NCI-H226 (cell line): ENCODE measurements at places on chromosomes 16 and 17.

DNA sequence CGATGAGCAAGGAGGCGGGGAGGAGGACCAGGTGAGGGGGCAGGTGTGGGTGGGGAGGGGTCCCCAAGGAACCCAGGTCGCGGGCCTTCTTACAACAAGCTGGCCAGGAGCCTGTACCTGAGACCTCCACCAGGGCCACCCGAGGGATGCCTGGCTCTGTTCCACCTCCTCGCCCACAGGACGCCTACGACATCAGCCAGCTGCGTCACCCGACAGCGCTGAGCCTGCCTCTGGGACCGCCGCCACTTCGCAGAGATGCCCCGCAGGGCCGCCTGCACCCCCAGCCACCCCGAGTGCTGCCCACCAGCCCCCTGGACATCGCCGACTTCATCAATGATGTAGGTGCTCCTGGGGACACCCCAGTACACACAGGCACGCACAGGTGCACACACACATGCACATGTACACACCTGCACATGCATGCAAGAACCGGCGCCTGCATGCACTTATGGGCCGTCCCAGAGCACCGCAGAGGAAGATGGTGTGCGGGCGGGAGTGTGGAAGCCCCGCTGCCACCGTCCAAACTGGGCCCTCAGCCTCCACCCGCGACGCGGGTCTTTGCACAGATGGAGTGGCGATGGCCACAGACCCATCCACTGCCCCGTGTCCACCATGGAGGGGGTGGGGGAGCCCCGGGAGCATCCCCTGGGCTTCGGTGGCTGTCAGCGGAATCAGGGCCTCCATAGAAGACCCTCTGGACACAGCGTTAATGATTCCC, 6.6 kb downstream of the SLC22A31 start:
- DNase-seq, result no peak

DNA sequence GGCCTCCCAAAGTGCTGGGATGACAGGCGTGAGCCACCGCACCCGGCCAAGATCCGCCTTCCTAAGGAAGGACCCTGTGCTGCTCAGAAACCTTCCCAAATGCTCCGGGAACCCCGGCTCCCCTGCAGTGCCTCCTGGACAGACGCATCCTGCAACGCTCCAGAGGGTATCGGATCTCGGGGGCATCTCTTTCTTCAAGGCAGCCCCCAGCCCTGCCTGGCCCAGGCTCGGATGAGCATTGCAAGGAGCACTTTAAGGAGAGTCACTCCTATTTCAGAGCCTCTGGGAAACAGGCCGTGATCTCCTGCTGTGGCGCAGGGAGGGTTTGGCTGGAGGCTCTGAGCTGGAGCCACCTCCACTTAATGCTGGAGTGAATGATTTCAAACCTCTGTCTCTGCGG, 17.2 kb upstream of the ABR start:
- DNase-seq, result no peak

DNA sequence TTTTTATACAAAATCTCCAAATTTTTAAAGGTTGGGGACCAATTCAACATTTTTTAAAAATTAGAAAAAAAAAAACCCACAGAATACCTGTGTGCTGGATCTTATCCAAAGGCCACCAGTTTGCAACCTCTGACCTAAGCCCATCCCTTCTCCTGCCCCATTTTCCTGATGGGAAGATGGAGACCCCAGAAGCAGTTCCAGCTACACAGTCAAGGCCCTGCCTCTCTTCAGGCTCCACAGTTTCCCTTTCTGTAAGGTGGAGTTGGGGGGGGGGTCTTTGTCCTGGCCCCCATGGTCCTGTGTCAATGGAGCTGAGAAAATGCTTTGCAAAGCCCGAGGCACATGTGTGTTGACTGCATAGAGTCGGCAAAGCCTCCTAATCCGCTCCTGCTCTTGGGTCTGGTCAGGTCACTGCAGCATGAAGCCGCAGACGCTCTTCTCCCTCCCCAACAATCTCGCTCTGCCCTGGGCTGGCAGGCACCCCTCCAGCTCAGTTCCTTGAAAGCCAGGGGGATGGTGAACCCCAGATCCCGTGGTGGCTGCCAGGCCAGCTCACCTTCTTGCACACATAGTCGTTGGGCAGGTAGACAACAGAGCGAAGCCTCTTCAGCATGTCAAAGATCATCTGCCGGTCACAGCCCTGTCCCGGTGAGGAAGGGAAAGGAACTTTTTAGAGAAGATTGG, 70.0 kb downstream of the CNGB1 start:
- no peak for DNase-seq

GRCh38 chr16:49442805-49443204, 69.2 kb downstream of the C16orf78 start:
- DNase-seq, result no peak

DNA sequence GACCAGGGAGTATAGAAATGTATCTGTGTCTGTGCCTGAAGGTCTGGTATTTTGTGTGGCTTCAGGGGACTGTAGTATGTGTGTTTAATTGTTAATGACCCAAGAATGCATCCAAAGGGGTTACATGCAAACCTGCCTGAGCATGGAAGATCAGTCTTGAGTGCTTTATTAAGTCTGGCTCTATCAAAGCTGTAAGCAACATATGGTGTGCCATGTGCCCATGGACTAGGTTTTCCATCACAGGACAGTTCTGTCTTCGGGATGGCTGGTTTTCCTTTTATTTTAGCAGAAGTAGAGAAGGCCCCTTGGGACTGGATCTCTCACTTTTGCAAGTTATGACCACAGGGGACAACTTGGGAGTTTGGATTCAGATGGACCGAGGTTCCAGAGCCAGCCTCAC, 18.2 kb downstream of the RBFOX1 start:
- no peak for DNase-seq

DNA sequence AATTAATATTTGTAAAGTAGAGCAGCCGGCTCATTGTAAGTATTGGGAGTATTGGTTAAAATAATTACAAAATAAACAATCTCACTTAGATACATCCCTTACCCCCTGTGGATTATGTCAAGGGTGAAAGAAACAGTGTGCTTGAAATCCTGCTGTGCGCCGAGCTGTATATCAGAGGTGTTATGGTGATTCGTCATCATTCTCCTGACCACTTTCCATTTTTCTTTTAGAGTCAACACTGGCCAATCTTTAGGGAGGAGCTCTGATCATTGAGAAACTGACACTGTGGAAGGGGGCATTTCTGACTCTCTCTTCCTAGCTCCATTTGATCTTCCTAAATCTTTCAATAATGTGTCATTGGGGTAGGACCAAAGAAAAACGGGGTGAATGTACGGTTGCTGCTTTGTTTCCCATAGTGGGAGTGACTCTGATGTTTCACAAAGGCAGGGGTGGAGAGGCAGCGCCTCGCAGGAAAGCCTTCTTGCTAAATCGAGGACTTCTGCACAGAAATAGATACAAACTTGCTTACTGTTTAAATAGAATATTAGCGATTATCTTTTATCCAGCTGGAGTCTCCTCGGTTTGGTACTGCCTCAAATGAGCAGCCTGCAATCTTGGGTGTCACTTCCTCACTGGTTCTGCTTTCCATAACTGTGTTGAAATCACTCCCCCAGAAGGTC, 123.4 kb downstream of the PRKCB start:
- no peak for DNase-seq

DNA sequence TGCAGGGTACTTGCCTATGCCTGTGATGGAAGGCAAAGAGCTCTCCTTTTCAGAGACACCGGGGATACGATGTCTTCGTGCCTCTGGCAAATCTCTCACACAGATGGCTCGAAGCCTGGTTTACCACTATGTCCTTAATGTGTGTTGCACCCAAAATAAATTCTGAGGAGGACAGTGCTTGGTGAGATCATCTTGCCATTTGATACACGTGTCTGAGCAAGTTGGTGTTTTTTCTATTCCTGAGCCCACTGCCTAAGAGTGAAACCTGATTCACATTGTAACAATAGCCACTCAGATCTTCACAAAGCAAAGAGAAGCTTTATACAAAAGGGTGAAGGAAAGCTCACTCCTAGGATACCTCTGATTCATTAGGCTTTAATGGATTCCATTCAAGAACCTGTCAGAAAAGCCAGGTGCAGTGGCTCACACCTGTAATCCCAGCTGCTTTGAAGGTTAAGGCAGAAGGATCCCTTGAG, 33.1 kb upstream of the AKAP1 start:
- DNase-seq, result no peak

DNA sequence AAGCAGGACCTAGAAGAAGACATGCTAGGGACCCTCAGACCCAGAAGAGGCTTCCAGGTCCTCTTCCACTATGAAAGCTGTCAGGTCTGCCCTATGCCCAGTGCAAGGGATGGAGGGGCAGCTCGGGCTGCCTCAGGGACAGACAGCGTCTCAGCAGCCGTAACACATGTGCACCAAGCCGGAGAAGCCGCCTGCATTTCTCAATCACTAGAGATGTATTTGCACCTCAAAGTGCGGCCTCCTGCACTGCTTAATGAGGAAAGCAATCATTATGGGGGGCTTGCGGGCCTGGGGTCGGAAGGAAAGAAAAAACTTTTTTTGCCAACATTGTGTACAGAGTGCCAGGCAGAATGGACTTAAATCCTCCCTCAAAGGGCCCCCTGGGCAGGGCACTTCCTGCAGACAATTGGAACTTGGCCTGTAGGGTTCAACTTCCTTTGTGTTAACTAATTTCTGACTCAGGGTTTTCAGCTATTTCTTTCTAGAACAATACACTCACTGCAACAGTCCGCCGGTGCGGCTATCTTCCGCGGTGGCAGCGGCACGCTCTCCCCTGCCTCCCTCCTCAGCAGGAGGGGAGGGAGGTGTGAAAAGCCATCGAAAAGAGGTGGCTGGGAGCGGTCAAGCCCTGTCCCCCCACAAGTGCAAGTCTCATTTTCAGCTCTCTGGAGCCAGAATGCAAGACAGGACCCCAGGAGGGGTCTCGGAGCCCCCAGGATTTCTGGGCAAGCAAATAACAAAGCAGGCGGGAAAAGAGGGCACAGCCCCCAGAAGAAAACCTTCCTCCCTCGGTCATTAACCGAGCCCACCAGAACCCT, 101.2 kb downstream of the ZNF423 start:
- DNase-seq, result no peak

- DNase-seq, result no peak
Measured at GRCh38 chr16:66152181-66152580, 214.3 kb upstream of the CDH5 start.

- DNase-seq, result peak; percentile 83
Measured at GRCh38 chr17:19004421-19005136, at the start of gene FAM83G. TSS of gene FAM83G (minus strand) at chr17:19004764. CDS start at chr17:19004041, 723 bp downstream.

DNA sequence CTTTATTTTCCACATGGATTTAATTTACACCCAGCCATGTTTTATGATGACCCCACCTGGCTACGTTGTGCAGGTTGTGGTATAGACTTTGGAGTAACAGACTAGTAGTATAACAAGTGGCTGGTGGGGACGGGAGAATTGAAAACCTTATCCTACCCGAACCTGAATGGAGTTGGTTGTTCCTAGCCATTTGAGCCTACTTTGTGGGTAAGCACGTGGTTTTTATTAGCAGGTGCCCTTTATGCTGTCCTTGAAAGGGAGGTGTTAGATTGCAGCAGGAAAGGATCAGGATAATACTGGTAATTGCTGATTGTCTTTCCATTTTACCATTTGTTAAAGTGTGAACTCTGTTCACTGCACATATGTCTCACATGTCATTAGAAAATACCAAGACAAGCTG, 31.9 kb upstream of the PHAF1 start:
- no peak for DNase-seq

DNA sequence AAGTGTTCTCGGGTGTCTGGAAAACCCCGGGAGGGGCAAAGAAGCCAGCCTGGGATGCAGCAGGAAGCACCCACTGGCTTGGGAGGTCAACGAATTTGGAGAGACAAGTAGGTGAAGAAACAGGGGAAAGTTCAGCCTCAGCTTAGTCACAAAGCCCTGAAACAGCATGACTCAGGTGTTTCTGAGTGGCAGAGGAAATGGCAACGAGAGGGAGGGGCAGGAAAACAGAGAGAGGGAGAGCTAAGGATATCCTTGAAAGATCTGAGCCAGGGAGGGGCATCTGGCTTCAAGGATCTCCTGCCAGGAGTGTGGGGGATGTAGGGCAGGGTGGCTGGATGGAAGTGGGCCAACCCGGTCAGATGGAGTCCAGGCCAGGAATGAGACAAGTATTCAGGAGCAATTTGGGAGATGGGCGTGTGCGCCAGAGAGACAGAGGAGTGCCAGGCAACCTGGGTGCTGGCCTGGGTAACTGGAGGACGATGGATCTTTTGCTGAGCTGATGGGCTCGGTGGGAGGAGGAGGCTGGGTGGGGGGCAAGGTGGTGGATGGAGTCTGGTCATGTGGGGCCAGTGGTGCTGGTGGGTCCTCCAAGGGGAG, 27.2 kb downstream of the ABCC3 start:
- peak; percentile 93 for DNase-seq

DNA sequence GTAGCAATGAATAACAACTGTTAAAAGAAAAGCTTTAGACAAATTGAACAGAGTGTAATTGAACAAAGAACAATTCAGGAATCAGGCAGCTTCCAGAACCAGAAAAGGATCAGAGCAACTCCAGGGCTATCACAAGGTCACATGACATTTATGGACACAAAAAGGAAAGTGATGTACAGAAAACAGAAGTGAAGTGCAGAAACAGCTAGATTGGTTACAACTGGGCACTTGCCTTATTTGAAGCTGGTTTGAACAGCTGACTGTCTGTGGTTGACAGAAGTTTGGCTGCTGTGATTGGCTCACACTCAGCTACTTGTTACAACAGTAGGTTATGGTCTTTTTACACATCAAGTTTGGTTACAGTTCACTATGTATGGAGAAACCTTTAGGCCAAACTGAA, 14.8 kb downstream of the EFCAB5 start:
- DNase-seq, result no peak

GRCh38 chr16:75296606-75297005, 45.2 kb upstream of the BCAR1 start:
- no peak for DNase-seq

DNA sequence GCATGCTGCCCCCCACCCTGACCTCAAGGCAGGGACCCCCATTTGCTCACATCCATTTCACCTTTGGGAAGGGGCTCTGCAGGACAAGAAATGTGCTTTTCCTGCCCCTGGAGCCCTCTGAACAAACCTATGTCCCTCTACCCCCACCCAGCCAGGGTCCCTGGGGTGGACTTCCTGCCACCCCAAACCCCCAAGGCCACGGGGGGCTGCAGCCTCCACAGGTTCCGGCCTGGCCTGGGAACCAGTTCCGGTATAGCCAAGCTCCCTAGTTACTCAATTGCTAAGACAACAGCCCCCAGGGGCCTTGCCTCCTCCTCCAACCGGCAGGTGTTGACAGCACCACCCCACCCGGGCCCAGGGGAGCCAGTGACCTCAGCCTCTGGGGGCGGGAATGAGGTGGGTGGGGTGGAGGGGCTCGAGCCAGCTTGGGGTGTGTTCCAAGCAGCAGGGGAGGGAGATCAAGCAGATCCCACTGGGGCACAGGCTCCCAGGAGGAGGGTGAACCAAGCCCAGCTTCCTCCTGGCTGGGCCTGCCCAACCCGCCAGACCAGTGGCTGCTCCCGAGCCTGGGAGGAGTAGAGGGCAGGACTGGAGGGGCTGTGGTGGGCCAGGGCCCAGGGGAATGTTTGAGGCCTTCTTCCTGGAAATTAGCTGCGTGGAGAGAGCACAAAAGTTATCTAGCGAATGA, 6.6 kb downstream of the PNMT start:
- DNase-seq, result no peak

- no peak for DNase-seq
Measured at GRCh38 chr16:9012848-9013507, 49.3 kb upstream of the USP7 start.
